NCI-H187 treated with DMSO at 0.1 percent for 48 hours (cell line): ENCODE measurements at places on chromosomes 3 and 15.

GRCh38 chr3:37922721-37923568, 61.3 kb downstream of the CTDSPL start:
- no peak for DNase-seq

GRCh38 chr3:8020047-8020841, 481.4 kb upstream of the LMCD1 start:
- DNase-seq: no peak

DNA sequence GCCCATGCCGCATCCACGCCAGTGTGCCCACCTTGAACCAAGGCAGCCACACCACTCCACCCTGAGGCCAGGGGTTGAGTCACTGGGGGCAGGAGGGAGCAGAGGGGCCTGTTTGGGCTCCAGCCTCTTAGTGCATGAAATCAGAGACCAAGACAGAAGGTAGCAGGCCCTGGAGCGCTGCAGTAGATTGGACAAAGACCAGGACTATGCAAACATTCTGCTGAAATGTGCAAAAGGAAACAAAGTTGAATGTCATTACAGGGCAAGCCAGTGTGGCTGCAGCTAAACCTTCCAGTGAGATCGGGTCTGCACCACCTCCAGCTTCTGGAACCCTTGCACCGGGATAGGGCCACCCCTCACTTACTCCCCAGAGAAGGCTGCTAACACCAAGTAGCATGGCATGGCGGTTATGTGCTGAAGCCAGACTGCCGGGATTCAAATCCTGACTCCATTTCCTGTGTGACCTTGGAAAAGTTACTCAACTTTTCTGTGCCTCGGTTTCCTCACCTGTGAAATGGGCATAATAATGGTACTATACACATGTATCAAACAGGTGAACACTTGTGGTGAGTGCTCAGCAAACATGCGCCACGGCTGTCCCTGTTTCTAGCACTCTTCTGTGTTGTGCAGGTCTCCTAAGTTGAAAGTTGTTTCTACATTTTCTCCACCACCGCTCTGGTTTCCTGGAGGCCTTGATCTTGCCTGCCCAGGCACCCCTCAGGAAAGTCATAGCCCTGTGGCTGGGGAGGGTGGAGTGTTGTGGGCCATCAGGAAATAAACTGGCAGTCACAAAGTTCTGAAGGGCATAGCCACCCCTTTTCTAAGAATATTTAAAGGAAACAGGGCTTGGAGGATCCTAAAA, 25.0 kb upstream of the GP9 start:
- DNase-seq: no peak

DNA sequence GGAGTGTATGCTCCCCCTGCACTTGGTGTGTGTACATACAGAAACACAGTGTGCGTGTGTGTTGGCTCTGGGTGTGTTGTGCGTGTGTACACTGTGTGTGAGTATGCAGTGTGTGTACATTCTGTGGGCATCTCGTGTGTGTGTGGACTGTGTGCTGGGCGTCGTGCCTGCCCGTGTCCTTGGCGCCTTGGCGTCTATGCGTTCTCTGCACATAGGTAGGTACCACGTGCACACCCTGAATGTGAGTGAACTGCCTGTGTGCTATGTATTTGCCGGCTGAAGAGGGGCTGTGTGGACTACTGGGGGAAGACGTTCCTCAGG, 481 bp upstream of the ECE2 start:
- DNase-seq: no peak

DNA sequence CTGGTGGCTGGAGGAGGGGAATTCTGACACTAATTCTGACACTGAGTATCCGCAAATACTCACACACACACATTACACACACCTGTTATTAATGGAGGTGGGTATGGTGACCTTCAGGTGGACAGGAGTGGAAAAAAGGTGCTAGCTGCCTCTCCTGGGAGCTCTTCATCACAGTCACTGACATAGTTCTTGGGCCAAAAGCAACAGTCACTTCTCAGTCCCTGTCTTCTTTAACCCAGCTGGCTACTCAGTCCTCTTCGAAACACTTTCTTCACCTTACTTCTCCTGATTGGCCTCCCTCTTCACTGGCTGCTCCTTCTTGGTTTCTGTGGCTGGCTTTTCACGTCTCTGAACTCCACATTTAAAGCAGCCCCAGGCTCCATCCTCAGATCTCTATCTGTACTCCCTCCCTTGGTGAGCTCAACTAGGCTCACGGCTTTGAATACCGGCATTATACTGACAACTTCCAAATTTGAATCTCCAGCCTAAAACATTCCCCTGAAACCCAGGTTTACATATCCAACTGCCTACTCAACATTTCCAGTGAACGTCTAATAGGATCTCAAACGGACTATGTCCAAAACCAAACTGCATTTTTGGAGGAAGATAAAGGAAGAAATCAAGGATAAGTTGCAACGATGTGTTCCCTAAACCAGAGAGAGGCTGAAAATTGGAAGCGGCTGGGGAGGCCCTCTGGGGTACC, 53.2 kb upstream of the HEG1 start:
- no peak for DNase-seq

DNA sequence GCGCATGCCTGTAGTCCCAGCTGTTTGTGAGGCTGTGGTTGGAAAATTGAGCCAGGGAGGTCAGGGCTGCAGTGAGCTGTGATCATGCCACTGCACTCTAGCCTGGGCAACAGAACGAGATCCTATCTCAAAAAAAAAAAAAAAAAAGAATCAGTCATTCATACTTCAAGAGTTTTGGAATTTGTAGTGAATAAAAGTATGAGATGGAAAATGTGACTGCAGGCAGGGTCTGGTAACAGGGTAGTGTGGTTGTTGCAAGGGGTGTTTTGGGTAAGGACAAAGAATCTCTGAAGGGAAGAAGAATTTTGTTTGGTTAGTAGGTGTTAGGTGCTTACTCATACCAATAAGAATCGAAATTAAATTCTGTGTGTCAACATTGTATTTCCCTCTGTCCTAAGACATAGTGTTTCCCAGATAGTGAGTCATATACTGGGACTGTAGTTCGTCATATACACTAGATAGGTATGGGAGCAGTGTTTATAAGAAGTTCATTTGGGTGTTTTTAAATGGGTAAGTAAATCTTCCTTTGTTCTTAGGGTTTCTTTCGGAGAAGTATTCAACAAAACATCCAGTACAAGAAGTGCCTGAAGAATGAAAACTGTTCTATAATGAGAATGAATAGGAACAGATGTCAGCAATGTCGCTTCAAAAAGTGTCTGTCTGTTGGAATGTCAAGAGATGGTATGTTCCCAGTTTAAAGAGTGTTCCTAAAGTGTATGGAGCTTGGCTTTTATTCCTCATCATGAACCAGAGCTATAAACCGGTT, 14.2 kb downstream of the NR1D2 start:
- no peak for DNase-seq

- no peak for DNase-seq
Measured at GRCh38 chr3:11381141-11381540, 108.9 kb downstream of the ATG7 start.

GRCh38 chr3:176787506-176787905, 409.8 kb downstream of the TBL1XR1 start:
- DNase-seq: no peak

GRCh38 chr15:95830281-95830680, 500.2 kb upstream of the NR2F2 start:
- DNase-seq: no peak

- no peak for DNase-seq
Measured at GRCh38 chr3:148625095-148625736, 72.5 kb upstream of the AGTR1 start.

DNA sequence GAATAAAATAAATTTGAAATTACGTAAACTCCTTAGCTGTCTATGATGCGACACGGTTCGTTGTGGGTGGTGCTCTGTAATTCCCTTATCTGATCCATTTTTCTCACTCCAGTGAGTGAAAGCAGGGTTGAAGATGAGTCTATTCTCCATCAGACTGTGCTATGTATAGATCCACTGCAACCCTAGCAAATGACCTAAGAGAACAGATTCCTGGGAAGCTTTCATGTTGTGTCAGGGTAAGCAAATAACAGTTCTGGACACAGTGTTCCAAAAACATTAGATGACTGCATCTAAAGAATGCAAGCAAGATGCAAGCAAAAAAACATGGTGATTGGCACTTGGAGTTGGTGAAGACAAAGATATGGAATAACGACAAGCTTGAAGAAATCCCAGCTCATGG, 239.3 kb downstream of the SLC9A9 start:
- no peak for DNase-seq

GRCh38 chr3:52490939-52491526, 4.1 kb upstream of the STAB1 start:
- DNase-seq: no peak

DNA sequence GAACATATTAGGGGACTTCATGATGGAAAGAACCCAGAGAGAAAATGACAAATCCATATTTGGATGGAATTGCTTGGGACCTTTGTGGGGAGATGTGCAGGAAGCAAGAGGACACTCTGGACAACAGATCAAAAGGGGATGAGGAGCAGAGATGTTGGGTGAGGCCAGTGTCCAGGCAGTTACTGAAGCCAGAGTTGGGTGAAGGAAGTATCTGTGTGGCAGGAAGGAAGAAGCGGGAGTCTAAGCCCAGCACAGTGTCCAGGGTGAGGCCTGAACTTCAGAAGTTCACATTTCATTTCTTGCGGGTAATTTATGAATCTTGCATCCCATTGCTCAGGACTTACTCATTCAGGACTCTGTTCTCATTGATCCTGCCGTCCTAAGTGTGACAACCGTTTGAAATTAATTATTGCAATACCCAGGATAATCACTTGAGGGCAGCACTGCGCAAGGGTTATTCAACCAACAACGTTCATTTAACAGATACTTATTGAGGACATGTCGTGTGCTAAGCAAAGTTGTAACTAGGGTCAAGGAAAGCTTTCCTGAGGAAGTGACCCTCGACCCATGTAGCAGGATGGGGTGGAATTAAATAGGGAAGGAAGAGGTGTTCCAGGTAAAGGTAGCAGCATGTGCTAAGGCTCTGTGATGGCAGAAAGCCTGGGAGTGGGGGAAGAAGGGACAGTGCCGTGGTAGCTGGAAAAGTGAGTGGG, 61.3 kb upstream of the CMTM8 start:
- DNase-seq: no peak

DNA sequence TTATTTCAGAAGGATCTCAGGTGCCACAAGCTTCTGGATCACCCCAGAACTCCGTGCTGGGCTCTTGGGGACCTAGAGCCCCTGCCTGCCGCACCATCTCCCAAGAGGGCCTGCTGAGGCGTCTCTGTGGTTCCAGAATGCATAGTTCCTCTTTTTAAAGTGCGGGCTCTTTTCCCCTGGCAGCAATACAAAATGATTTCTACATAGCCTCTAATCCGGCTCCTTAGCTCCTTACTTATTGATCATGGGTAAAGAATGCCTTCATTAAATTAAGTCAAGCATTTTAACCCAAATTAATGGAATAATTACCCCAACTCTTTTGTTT, 121.9 kb downstream of the ATP10A start:
- no peak for DNase-seq

- DNase-seq: no peak
Measured at GRCh38 chr15:72203507-72203837, 5.9 kb upstream of the GRAMD2A start.

DNA sequence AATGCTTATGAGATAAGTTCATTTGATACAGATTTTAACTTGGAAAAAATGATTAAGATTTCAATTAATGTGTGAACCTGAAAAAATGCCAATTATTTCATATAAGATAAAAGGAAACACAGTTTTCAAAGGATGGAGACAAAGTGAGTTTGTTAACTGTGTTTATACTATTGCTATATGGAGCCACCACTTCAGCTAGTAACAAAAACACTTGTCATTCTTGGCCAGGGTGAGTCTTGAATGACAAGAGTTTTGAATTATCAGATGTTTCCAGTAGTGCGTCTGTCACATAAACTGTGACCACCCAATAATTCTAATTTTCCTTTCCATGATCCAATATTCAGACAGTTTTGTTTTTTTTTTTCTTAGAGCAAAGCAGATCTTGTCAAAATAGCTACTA, 78.0 kb upstream of the GADL1 start:
- DNase-seq: no peak

DNA sequence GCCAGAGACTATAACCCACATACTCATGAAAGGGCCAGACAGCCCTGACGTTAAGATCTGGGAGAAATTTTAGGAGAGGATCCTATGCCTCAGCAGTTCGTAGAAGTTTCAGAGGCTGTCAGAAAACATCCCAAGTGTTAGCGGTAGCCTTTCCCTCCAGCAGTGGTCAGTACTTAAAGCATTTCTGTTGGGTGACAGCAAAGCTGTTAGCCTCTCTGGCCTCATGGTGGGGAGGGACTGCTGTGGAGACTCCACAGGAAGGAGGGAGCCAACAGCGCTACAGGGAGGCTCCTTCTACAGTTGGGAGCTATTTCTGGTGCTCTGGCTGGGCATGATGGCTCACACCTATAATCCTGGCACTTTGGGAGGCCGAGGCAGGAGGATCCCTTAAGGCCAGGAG, 27.4 kb downstream of the IDH2 start:
- no peak for DNase-seq

DNA sequence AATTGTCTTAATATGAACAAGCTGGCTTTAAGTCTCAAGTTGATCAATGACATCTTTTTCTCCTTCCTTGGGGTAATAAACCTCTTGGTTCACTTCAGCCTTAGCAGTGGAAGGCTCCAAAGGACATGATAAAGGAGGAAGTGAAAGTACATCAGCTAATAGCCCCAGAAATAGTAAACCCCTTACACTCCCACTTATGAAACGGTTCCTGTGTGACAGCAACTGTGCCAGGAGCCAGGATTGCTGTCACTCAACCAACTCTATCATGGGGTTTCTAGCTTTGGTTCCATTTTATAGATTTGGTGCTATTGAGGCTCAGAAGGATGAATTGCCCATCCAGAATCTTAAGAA, 216.7 kb downstream of the ABHD5 start:
- DNase-seq: no peak

DNA sequence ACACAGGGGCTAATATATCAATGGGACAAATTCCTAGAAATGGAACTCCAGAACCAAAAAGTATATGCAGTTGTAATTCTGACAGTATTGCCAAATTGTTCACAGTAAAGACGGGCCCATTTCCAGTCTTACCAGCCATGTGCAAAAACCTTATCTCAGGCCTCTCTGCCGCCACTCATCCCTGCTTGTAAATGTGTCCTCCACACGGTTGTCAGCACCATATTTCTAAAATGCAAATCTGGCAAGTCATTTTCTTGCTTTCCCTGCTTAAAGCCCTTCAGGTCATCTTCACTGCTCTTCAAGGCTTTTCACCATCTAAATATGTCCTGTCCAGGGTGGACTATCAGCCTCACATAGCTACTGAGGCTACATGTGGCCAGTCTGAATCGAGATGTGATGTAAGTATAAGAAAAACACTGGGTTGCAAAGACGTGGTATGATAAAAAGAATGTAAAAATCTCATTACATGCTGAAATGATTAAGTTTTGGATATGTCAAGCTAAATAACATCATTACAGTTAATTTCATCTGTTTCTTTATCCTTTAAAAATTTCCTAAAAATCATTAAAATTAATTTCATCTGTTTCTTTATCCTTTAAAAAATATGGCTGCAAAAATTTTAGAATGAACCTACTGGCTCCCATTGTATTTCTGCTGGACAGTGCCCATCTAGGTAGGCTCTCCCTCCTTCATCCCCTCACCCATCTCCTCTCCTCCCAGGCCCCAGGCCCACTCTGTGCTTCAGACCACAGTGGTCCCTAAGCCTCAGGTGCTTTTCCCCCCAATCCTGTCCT, 980 bp downstream of the PARP9 start:
- no peak for DNase-seq

GRCh38 chr3:42190701-42191442, 75.1 kb downstream of the CCK start:
- DNase-seq: no peak

- DNase-seq: no peak
Measured at GRCh38 chr15:78914027-78914764, 30.6 kb downstream of the CTSH start.
